Articular chondrocyte of knee joint (primary cell): ENCODE measurements at places on chromosomes 7 and 10. TPM values are rescaled to one million over a fixed set of nuclear protein-coding genes. Genes with fewer than 3 reads are reported as not detected.

NXPH1 gene
- total RNA-seq = not detected in 2 replicates

CC2D2B gene
- total RNA-seq = 0.13 and 0.65 TPM in 2 replicates

GBX1 gene
- not detected in 2 replicates for total RNA-seq

GSAP gene
- total RNA-seq = 3.3 and 5.5 TPM in 2 replicates

TMEM213 gene
- total RNA-seq = not detected in 2 replicates
